GM06990 (cell line): ENCODE measurements at places on chromosomes 16 and 17.
A peak's percentile ranks its signal among the peaks of the same experiment; 100 is the strongest.

DNA sequence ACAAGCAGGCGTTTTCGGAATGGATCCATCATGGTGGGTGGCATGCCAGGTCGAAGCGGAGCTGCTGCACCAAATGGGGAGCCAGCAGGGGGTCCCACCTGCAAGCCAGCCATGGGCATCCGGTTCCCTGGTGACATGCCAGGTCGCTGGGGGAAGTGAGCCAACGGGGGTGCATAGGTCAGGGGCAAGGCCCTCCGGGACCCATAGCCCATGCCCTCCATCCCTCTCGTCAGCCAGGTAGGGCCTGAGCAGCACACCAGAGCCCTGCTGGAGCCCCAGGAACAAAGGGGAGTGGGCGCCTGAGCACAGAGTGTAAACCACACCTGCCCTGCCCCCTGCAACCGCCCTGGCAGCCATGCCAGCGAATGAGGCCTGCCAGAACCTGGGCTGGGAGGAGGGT is 5.0 kb downstream of the SMARCD2 start:
- no peak for DNase-seq

GRCh38 chr17:10757647-10758046 is 27.8 kb upstream of the TMEM220 start:
- no peak for DNase-seq

GRCh38 chr16:19583665-19584300 is 28.3 kb downstream of the VPS35L start:
- no peak for DNase-seq

DNA sequence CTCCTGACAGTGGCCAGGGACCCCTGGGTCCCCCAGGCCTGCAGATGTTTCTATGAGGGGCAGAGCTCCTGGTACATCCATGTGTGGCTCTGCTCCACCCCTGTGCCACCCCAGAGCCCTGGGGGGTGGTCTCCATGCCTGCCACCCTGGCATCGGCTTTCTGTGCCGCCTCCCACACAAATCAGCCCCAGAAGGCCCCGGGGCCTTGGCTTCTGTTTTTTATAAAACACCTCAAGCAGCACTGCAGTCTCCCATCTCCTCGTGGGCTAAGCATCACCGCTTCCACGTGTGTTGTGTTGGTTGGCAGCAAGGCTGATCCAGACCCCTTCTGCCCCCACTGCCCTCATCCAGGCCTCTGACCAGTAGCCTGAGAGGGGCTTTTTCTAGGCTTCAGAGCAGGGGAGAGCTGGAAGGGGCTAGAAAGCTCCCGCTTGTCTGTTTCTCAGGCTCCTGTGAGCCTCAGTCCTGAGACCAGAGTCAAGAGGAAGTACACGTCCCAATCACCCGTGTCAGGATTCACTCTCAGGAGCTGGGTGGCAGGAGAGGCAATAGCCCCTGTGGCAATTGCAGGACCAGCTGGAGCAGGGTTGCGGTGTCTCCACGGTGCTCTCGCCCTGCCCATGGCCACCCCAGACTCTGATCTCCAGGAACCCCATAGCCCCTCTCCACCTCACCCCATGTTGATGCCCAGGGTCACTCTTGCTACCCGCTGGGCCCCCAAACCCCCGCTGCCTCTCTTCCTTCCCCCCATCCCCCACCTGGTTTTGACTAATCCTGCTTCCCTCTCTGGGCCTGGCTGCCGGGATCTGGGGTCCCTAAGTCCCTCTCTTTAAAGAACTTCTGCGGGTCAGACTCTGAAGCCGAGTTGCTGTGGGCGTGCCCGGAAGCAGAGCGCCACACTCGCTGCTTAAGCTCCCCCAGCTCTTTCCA is 25.1 kb downstream of the C1QTNF1 start:
- DNase-seq: no peak

GRCh38 chr16:68093816-68094613 is 8.8 kb downstream of the NFATC3 start:
- no peak for DNase-seq

DNA sequence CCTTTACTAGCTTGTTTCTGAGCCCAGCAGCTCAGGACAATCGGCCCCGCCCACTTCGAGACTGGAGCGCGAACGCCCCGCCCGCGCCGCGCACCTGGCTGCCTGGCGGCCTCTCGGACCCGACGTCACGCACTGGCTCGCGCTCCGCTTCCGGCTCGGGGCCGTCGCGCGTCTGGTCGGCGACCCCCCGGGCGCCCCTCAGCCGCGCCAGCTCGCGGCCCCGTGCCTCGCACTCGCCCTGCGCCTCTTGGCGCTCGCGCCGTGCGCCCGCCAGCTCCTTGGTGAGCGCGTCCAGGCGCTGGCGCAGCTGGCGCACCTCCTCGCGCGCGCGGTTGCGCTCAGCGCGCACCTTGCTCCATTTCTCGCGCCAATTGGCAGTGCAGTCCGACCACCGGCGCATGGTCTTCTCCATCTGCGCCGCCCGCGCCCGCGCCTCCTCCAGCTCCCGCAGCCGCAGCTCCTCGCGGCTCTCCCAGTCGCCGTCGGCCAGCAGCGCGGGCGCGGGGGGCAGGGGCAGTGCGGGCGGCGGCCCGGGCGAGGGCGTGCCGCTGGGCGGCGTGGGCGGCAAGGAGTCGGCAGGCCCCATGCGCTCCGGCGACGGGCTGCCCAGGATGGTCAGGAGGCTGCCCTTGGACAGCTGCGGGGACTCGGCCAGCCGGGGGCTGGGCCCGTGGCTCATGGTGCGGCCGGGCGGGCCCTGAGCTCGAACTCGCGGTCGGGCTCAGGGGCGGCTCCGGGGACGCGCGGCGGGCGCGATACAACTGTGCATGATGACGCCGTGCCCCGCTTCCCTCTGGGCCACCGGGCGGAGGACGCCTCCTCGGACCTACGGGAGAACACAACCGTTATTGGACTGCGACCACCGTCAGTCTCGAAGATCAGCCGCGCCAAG is 7.6 kb downstream of the CCDC102A start:
- no peak for DNase-seq

- DNase-seq: no peak
These were observed 19.4 kb downstream of the IQCK start for GRCh38 chr16:19737306-19738038.

- no peak for DNase-seq
These were observed 43.7 kb downstream of the CRISPLD2 start for GRCh38 chr16:84863481-84863814.

- DNase-seq: no peak
These were observed 32.5 kb downstream of the PIMREG start for GRCh38 chr17:6476810-6477179.

DNA sequence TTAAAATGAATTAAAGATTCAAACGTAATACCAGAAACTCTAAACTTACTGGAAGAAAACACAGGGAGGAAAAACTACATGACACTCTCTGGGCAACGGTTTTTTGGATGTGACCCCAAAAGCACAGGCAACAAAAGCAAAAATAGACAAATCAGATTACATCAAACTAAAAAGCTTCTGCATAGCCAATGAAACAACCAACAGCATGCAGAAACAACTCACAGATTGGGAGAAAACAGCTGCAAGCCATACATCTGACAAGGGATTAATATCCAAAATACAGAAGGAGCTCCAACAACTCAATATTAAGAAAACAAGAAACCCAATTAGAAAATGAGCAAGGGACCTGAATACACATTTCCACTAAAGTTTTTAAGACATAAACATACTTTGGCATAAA is 69.2 kb upstream of the ALOX12 start:
- DNase-seq: no peak

DNA sequence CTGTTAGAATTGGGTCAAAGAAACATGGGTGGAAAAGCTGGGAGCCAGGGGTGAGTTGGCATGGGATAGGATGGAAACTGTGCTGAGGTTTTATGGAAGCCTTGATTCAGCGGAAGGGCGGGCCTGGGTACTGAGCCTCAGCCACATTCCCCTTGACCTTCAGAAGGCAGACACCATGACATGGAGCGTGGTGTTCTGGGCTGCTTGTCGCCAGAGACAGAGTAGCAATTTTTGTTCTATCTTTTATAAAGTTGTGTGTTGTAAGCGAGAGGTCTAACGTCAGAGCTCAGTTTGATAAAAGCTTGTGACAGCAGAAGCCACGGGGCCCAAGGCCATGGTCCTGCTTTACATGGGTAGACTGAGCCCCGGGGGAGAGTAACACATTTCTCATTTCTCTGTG is 50.2 kb downstream of the SLC47A1 start:
- no peak for DNase-seq

- DNase-seq: no peak
These were observed 78.6 kb upstream of the ZFHX3 start for GRCh38 chr16:73126525-73126853.

GRCh38 chr16:11562941-11563340 is 23.8 kb downstream of the LITAF start:
- no peak for DNase-seq

DNA sequence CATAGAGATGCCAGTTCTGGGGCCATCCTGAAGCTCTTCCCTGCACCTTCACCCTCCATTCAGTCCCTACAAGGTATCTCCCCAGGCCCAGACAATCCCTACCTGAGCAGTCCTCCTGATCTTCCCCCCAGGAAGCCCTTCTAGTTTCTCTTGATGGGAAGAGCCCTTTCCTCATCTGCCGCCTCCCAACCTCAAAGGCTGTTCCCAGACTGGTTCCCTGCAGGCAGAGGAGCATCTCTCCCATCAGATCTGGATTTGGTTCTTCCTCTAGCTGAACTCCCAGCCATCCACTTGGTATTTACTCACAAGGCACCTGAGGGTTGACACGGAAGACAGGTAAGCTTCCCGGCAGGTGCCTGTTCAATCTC is 24.6 kb upstream of the PHB1 start:
- no peak for DNase-seq

- DNase-seq: no peak
These were observed 143.9 kb downstream of the ANKFN1 start for GRCh38 chr17:56297184-56297583.

DNA sequence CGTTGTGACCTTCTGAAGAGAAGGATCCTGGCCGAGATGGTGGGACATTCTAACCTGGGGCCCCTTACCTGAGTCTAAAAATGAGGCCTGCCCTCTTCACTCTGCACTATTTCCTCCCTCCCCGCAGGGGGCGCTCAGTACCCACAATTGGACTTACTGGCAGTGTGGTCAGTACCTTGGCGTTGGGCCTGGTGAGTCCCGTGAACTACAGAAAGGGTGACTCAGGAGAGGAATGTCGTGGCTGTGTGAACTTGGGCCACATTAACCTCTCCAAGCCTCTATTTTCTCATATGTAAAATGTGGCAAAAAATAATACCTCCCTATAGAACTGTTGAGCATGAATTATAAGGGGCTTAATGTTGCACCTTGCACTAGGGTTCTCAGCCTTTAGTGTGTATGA is 3.9 kb downstream of the RSAD1 start:
- DNase-seq: peak; percentile 56

DNA sequence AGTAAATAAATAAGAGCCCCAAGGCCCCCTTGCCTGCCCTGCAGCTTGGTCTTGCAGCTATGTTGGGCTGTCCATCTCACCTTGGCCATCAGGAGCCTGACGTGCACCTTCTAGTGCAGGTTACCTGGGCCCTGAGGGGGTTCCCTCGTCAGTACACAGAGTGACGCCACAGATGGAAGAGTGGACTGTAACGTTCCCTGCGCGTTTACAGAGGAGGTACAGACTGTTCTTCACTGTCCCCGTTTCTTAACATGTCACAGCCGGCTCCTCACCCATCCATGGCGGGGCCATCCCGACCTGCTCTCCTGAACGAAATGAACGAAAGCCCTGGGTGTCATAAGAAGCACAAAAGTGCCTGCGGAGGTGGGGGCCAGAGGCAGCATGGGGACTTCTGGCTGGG is 15.9 kb upstream of the FASN start:
- no peak for DNase-seq

GRCh38 chr17:36849871-36850348 is 87.4 kb upstream of the LHX1 start:
- peak; percentile 39 for DNase-seq

- DNase-seq: no peak
These were observed 34.2 kb downstream of the CDH13 start for GRCh38 chr16:82660966-82661365.

DNA sequence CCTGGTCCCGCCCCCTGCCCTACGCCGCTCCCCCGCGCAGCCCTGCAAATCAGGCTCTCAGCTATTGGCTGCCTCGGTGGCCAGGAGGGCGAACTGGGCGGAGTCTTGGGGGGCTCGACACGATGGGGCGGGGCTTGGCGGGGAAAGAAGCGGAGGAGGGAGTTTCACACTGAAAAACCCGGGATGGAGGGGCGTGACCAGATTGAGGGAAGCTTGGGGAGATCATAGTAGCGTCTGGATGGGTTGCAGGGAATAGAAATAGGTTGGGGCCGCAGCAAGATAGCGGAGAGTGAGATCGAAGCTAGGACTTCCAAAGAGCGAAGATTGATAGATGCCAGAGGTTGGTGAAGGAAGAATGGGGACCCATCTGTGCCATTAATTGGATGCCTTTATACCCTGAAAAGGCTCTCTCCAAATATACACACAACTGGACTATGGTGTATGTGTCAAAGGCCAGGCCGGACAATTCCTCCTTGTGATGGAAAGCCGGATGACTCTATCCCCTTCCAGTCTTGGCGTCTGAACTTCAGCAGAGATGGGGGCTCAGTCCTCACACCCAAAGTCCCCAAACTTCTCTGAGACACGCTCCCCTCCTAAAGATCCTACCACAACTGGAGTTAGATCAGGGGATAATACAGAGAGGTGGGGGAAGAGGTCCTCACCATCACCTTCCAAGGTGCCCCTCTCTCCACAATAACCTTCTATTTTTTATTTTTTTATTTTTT is 376 bp upstream of the STAC2 start:
- DNase-seq: no peak

DNA sequence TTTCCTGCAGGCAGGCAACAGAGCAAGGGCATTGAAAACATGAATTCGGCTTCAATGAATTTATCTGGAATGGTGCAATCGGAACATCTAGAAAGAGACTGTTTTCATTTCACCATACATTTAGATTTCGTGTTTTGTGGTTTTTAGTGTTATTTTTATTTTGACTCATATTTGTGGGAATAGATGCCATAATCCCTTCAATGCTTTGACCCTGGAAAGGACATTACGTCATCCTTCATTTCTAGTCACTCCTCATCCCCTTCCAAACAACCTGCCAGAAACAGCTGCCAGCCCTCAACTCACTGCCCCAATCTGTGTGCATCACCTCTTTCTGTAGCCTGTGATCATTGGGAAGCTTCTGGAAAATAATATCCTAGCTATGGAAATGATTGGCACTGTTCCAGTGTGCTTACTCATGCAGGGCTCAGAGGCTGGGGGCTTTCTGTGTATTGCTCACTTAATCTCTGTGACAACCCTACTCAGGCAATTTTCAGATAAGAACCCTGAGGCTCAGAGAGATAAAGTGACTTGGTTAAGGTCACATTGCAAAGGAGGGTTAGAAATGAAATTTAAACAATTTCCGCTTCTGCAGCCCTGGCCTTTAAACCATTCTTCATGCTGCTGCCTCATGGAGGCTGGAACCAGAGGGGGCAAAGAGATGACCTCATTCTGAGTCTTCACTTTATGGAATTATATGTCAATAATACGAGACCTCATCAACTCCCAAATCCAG is 9.5 kb upstream of the KSR1 start:
- DNase-seq: no peak

GRCh38 chr16:745739-746138 is 4.9 kb upstream of the CIAO3 start:
- DNase-seq: peak; percentile 35

- DNase-seq: no peak
These were observed 97.9 kb downstream of the HS3ST3B1 start for GRCh38 chr17:14398766-14399165.

GRCh38 chr17:77529328-77529650 is 388.5 kb downstream of the SEC14L1 start:
- DNase-seq: no peak
